ENCODE measurements at places on chromosomes 3 and 15.

GRCh38 chr3:159169828-159170227 is 368.0 kb downstream of the MFSD1 start:
- DNase-seq = no peak

GRCh38 chr3:16130066-16130465 is 44.4 kb upstream of the GALNT15 start:
- no peak for DNase-seq

DNA sequence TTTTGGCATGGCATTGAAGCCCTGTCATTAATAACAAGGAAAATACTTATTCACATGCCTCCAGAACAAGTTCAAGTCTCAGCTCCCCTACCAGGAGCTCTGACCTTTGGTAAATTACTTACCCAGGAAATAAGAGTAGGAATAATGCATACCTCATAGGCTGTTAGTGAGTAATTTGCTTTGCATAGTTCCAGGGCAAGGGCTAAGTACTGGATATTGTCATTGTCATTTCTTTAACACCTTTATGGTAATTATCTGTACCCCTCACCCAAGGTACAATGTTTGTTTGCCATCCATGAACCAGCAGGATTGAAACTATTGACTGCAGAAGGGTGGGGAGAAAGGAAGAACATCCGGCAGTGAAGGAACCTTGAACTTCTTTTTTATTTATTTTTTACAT is 148.5 kb downstream of the SOX2 start:
- DNase-seq = no peak

GRCh38 chr15:39362821-39363561 is 217.9 kb upstream of the THBS1 start:
- no peak for DNase-seq

- DNase-seq = no peak
These were observed 317.3 kb upstream of the CFAP20DC start for GRCh38 chr3:59367150-59367549.

- DNase-seq = no peak
These were observed 39.9 kb downstream of the LEO1 start for GRCh38 chr15:51931638-51932037.

- DNase-seq = peak; percentile 34
These were observed 51.5 kb downstream of the MGLL start for GRCh38 chr3:127770671-127771355.

GRCh38 chr3:132652640-132653270 is 6.9 kb downstream of the ACAD11 start:
- no peak for DNase-seq

DNA sequence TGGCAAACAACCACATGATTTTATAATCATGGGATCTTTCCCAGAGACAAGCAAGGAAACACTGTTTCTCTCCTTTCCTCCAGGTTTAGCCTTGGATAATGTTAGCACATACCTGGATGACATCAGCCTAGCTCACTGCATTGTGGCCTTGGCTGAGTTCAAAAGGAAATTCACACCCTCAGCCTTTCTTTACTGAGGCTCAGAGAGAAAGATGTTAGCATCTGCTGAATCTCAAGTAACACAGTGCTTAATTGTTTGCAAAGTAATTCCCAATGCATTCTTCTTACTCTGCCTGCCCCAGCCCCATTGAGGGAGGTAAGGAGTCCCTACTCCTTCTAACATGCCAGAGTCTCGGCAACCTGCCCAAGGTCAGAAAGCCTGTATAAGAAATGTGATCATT is 432.2 kb upstream of the LMCD1 start:
- no peak for DNase-seq

- no peak for DNase-seq
These were observed 65.2 kb downstream of the ATP13A5 start for GRCh38 chr3:193313061-193313958.

- DNase-seq = no peak
These were observed 184.5 kb upstream of the TSC22D2 start for GRCh38 chr3:150223558-150223957.

DNA sequence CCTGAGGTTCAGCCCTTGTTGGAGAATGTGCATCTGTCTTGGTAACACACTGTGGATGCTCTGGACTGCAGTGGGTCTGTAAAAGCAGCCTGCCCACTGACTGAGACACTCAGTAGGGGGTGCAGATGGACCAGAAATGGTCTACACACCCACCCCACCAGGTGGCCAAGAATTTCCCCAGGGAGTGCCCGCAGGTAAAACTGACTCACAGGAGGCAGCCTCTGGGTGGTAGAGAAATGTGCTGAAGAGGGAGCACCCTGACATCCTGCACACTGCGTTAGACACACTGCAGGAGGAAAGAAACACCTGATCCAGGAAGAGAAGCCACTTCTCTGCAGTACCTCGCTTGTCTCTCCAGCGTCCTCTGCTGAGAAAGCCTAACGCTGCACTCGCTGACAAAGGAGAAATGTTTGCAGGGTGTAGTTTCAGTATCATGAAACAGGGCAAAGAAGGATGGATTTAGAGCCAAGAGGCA is 109.5 kb upstream of the ABHD17C start:
- no peak for DNase-seq

DNA sequence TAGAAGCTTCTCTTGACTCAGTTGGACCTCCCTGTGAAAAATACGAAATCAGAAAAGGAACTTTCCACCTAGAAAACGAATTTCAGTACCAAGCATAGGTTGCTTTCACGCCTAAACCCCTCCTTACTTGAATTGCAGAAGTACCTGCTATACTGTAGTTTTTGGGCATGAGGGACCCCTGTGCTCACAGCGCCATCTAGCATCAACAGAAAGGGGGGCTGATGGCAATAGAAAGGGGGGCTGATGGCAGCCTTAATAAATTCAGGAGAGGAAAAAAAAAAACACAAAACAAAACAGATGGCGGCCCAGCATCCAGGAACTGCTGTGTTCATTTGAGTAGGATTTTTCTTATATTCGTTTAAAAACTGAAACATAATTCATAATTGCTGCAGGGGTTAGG is 96.7 kb downstream of the NPAP1 start:
- no peak for DNase-seq

DNA sequence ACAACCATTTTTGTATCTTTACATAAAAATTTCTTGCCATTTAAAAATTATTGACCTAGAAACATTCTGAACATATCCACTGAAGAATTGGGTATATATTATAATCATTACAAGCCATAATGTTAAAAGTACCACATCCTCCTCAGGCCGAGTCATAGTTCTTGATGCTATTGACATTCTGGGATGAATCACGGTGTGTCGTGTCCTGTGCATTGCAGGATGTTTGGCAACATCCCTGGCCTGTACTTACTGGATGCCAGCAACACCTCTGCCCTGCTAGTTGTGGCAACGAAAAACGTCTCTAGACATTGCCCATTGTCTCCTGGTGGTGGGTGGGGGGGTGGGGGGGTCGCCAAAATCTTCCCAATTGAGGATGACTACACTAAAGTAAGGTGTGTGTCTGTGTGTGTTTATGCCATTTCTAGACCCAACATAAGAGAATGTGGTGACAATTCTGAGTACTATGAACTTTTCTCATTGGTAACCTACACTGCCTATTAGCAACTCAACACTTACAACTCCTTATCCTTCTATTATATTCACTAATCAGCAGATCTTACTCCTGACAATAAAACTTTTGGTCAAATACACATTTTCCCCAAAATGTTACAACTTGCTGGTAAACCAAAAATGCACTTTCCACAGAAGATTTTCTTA is 471.6 kb downstream of the FOXP1 start:
- no peak for DNase-seq

DNA sequence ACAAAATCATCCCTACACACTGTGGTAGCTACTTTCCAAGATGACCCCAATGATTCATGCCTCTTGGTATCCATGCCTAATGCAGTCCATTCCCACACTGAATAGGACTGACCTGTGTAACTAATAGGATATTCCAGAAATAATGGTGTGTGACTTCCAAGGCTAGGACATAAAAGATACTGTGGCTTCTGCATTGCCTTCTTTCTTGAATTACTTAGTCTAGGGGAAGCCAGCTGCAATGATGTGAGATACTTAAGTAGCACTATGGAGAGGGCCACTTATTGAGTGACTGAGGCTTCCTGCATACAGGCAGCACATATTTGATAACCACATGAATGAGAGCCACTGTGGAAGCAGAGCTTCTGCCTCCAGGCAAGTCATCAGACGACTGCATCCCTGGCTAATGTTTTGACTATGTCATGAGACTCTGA is 50.1 kb downstream of the NR1I2 start:
- DNase-seq = no peak

GRCh38 chr3:21654241-21654640 is 96.8 kb downstream of the ZNF385D start:
- DNase-seq = no peak

- DNase-seq = peak; percentile 54
These were observed 17.6 kb upstream of the CCDC174 start for GRCh38 chr3:14633819-14634424.

DNA sequence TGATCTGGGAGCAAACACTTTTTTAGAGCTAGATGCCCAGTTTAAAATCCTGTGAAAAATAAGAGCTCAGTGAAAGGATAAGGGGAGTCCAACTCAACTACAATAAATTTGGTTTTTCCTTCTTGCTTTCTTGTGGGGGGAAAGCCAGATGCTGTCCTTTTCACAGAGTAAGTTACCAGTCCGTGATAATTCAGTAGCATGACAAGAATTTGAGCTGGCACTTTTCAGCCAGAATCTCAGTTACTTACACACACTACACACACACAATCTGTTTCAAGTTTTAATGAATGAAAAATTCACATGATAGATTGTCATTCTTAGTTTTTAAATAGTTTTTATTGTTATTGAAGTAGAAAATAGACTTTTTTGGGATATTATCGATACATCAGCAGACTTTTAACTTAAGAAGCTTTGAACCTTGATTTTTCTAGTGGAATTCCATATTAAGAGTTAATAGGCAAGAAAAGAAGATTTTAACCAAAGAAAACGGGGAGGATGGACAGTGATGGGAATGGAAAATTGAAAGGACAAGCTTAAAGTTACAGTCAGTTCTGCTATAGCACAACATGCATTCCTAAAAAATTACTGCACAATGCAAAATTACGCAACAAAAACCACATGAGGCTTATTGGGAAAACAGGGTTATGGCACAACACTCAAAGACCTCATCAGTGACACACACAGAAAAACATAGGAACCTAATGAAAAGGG is 47.0 kb downstream of the PSMD6 start:
- no peak for DNase-seq

- DNase-seq = no peak
These were observed 149.7 kb upstream of the NUDT16 start for GRCh38 chr3:131231710-131232389.

GRCh38 chr15:88618686-88619085 is 2.5 kb upstream of the AEN start:
- DNase-seq = no peak

DNA sequence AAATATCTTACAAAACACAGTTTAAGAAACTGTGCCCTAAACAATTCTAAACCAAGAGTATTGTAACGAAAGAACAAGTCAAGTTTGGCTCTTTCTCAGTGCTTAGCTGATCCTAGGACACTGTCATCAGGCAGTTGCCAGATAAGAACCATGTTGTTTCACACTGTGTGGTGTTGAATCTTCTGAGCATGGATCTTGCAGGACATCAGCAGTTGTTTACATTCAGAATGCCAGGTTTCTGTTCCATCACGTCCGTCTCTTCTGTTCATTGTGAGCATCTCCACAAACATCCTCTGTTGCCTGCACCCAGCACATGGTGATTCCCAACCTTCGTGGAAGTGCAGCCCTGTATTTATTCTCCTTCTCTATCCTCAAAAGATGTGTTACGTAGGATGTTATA is 67.9 kb downstream of the DCUN1D1 start:
- no peak for DNase-seq

DNA sequence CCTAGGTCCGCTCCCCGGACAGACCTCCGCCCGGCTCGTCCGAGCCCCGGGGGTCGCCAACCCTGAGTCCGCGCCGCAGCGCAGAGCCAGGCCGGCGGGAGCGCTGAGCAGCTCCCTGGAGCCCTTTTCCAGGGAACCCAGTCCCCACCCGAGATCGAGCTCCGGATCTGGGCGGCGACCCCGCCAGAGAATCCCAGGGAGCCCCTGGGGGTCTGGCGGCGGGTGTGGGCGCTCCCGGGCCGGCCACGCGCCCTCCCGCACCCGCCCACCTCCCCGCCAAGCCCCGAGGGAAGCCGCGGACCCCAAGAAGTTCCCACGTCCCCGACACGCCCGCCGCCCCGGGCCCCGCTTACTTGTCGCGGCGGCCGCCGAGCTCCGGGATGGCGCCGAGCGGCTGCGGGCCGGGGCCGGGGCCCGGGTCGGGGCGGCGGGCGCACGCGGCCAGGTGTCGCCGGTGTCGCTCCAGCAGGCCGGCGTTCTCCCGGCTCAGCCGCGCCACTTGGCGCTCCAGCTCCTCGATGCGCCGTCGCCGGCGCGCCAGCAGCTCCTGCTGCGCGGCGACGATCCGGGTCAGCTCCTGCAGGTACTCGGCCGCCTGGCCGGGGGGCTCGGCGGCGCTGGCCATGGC is 137.7 kb downstream of the NUP210 start:
- DNase-seq = no peak

DNA sequence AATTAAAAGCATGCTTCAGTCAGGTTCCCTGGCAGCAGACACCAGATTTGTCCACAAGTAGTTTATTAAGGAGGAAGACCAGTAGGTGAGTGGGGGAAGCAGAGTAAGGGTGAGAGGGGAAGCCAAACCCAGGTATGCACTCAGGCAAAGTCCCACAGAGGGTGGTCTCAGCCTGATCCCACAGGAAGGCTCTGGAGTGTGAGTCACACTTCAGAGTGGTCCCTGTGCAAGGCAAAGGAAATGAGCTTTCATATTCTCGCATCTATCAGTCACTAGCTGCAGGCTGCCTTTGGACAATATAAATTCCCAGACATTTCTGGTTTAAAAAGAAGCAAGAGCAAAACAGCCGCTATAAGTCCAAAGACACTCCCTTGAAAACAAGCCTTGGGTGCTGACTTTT is 78.5 kb downstream of the TRANK1 start:
- no peak for DNase-seq

- no peak for DNase-seq
These were observed 5.7 kb downstream of the RAD54L2 start for GRCh38 chr3:51544011-51544775.

GRCh38 chr3:51275111-51275805 is 109.8 kb upstream of the MANF start:
- no peak for DNase-seq

DNA sequence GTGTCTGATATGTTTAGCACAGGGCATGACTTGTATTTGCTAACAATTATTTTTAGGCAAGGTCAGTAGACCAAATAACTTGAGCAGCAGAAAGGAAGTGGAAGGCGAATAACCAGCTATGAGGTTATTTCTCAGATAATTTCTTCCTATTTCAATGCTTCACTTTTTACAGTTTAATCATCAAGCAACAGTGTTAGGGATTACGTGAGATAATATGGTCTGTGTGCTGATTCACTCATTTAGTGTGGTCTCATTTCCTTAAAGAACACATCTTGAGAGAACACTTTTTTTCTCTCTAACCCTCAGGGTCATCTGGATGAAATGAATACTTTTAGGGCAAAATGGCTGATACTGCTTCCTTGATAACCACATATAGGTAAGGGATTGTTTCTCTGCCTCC is 126.0 kb upstream of the CCNL1 start:
- no peak for DNase-seq

- DNase-seq = no peak
These were observed 211.2 kb upstream of the CFAP20DC start for GRCh38 chr3:59261009-59261408.

All from CD4-positive, alpha-beta T cell treated with Interleukin-15 for 1 hour (primary cell).